Hippocampal formation (tissue), 2 donors: ENCODE measurements at places on chromosomes 3 and 15.
A peak's percentile ranks its signal among the peaks of the same experiment; 100 is the strongest.

GRCh38 chr3:187799942-187800641 lies 54.8 kb upstream of the BCL6 start:
- DNase-seq: no peak

DNA sequence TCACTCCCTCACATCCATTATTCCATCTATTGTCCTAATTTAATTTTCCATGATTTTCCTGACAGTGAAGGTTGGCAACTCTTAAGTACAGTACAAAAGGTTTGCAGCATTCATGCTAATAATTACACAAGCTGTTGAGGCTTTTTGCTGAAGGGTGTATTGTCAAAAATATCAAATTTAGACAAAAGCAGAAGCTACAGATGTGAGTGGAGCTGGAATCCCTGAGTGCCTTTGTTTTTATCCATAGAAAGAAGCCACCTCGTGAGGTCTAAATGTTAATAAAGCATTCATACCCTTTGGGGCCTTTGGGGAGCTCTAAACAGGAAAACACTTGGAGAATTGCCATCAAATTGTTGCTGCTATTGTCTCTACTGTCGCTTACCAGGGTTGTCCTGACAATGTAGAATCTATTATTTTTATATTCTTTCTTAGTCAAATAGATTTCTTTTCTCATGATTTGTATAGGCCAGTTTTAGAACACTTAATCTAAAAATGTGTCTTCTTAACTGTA lies 185.8 kb upstream of the ROBO1 start:
- DNase-seq: no peak

DNA sequence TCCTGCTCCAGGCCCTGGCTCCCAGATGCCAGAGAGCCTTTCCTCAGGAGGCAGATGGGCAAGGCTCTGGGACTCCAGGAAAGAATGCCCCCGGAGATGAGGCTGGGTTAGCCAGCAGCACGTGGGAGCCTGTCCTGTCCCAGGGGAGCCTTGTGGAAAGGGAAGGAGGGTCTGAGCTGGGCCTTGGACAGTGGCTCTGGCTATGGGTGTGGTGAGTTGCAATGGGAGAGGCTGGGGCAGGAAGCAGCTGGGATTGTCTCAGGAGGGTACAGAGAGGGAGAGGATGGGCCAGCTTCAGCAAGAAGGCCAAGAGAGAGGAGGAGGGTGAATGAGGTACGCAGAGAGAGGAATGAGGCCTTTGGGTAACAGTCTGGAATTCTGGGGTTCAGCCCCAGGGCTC lies 17.4 kb upstream of the CACNA2D2 start:
- DNase-seq: no peak

DNA sequence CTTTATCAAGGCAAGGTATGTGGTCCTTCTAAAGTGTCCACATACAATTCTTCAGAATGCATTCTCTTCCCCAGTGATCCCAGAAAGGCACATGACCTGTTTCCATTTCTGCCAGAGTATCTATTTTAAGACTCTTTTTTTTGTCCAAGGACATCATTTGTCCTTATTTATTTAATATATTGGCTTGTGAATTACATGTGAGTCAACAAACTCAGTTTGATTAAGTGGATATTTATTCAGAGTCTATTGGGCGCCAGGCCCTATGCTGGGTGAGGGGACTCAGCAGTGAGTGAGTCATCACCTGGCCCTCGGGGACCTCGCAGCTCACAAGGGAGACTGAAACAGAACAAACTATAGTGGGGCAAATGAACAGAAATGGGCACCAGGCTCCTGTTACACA lies 136.8 kb downstream of the SNRK start:
- no peak for DNase-seq

GRCh38 chr15:34942363-34942762 lies 27.2 kb downstream of the AQR start:
- no peak for DNase-seq

- DNase-seq: no peak
These were observed 45.0 kb downstream of the TIGIT start for GRCh38 chr3:114338651-114339357.

DNA sequence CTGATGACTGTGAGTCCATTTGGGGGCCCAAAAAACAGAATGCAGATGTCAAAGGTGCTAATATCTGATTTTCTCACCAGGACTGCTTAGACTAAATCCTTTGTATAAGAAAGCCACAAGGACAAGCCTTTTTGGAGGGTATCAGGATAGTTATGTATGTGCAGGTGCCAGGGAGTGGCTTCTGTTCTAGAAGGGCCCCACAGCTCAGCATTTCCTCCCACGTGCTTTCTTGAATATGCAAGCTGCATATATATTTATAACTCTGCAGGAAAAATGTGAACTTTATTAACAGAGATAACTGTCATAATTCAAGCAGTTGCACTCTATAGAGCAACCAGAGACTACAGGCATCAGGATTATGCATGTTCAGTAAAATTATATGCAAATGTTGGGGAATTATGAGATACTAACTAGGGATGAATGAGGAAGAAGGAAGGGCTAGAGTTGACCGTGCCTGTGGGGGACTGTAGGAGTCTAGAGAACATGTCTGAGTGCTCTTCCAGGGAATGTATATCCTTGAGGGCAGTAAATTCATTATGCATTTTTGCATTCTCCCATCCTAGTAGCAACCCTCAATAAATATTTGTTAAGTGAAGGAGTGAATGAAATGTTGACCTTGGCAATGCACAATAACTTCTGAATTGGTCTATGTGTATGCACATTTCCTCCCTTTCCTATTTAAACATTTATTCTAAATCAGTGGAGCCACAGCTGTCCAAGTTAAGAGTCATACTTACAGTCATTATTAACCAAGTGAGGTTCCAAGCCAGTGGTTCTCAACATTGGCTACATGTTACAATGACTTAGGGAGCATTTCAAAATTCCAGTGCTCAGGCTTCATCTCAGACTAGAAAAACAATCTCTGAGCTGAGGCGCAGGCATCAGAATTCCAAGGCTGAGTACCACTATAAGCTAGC lies 94.8 kb upstream of the ANKRD28 start:
- DNase-seq: no peak

- DNase-seq: no peak
These were observed 55.2 kb downstream of the PGPEP1L start for GRCh38 chr15:98952381-98952803.

- DNase-seq: peak; percentile 6
These were observed 92.6 kb upstream of the ZBTB20 start for GRCh38 chr3:115239717-115240116.

DNA sequence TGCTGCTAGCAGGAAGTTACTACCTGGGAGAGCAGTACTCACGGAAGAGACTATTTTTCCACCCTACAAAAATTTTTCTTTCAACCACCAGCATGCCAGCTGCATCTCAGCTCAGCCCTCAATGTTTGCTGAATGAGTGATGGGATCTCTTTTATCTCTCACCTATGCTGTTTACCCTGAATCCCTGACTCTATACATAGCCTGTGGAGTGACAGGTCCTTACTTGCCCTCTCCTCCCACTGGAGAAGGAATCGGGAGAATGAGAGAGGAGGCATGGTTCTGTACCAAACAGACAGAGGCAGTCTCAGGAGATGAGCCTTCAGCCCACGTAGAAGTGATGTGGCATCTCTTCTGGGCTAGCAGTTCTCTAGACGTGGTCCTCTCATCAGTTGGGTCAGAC lies 6.7 kb upstream of the DGKG start:
- no peak for DNase-seq

GRCh38 chr3:112778353-112778948 lies 68.2 kb downstream of the CD200R1L start:
- DNase-seq: no peak

DNA sequence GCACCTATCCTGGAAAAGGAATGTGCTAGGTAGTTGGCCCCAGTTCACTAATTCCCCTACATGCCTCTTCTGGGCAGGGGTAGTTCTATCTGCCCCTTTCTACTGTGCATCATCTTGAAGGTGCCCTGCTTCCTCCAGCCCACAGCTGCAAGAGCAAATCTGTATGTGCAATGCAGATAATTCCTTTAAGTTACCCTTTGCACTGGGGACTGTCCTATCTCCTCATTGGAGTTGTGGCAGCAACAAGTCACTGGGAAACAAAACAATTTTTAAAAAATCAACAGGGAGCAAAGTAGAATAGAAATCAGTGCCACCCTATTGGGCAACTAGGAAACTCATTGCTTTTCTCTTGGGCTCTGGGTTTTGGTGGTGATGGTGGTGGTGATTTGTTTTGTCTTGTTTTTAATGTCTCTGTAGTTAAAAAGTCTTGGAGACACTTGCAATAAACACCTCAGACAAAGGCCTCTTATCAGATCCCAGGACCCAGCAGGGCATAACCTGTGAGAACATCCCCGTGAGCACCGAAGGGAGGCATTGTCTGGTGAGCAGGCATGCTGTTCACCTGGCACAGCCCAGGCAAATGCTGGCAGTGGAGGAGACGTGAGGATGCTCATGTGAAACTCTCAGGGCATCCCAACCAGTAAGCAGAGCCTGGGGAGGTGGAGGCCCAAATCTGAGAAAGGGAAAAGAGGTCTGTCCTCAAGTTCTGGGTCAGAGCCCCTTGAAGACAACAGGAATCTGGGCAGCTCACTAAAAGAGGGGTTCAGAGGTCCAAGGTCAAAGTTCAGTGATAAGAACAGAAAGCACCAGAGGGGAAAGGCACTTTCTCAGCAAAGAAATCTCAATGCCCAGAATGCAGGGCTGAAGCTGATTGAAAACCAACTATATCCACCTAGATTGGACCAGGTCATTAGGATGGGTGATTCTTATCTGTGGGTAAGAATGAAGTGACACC lies 27.9 kb downstream of the C2CD4B start:
- DNase-seq: no peak

DNA sequence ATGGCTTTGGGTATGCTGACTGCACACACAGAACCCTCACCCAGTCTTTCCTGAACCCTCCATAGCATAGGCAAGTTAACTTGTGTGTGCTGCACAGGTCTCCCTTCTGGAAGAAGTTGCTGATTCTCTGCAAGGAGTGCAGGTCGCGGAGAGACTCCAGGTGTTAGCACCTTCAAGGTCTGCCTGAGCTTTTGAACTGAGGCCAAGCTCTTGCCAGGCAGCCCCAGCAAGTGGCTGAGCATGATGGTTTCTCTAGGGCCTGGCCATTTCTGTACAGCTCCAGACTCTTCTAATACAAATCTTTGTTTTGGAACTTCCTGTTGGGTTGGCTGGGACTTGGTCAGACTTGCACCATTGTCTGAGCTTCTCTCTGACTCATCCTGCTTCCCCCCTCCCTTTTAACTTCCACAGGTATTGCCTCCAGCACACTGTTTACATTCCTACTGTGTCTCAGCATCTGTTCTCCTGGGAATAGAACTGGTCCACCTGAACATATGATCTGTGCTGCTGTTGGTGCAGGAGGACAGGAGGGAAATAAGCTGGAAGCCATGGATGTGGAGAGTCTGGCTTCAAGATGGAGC lies 53.3 kb downstream of the KY start:
- no peak for DNase-seq

- peak; percentile 13 for DNase-seq
These were observed 54.7 kb upstream of the GK5 start for GRCh38 chr3:142279965-142280590.

- DNase-seq: no peak
These were observed 84.8 kb downstream of the IGF1R start for GRCh38 chr15:98733098-98733497.

DNA sequence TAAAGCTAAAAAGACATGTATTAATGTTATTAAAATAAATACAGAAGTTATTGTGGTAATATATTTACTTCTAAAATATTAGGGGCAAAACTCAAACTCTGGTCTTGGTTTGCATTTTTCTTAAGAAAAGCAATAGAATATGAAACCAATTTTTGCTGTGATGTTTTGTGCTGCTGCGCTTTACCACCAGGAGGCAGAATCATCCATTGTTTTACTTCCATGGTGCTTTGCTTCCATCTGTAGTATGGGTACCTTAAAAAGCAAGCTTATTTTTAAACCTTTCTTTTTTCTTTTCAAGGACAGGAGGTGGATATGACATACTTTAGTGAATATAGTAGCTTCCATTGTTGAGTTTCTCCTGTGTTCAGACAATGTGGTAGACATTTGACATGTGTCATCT lies 46.6 kb upstream of the MRPL3 start:
- DNase-seq: no peak

- no peak for DNase-seq
These were observed 604.8 kb downstream of the UNC13C start for GRCh38 chr15:54582863-54583643.

GRCh38 chr3:132209855-132210254 lies 107.4 kb upstream of the ACP3 start:
- DNase-seq: no peak

DNA sequence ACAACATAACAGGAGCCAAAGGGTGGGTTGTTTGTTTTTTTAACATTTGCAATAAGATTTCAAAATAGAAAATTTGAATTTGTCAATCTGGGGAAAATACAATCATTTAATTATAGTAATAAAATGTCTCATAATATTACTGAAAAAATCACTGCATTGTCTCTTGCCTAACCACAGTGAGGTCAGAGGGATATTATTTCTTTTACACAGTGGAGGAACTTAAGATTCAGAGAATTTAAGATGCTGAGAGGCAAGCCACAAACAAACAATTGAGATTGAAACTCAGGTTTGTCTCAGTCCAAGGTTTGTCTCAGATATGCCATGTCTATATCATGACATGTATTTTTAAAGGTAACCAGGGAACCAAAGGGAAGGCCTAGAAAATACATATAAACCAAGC lies 428.7 kb downstream of the FOXP1 start:
- DNase-seq: no peak

GRCh38 chr15:84789762-84790161 lies 27.4 kb upstream of the ALPK3 start:
- no peak for DNase-seq

- no peak for DNase-seq
These were observed 153.3 kb downstream of the BCHE start for GRCh38 chr3:165683947-165684346.

DNA sequence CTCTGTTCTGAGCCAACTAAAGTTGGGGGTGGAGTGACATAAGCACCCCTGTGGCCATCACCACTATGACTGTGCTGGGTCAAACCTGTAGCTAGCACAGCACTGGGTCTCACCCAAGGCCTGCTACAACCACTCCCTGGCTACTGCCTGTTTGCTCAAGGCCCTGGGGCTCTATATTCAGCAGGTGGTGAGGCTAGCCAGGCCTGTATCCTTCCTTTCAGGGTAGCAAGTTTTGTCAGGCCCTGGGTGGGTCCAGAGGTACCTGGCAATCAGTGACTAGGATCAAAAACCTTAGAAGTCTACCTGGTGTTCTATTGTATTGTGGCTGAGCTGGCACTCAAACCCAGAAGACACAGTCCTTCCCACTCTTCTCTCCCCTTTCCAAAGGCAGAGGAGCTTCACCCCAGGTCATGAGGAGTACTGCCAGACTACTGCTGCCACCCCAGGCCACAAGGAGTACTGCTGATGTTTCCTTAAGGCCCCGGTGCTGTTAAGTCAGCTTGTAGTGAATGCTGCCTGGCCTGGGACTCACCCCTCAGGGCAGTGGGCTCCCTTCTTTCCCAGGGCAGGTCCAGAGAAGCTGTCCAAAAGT lies 170.8 kb downstream of the IGSF11 start:
- DNase-seq: no peak

DNA sequence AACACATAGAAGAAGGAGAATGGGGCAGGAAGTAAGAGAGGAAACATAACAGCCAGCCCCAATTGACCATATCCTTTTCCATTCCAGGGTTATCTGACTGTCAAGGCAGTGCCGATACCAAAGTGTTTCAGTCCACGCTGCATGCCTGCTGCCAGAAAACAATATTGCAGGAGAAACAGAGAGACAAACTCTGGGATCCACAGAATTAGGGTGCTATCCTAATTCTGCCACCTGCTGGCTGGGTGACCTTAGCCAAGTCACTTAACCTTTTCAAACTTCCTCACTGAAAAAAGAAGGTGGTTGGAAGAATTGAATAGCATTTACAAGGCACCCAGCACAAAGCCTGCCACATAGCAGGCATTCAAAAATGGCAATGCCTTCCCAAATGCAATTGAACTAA lies 32.0 kb downstream of the GLB1 start:
- no peak for DNase-seq

- no peak for DNase-seq
These were observed 118.2 kb downstream of the ECT2 start for GRCh38 chr3:172868582-172869200.
